ENCODE measurements at places on chromosomes 16 and 17.
A peak's percentile ranks its signal among the peaks of the same experiment; 100 is the strongest.

- peak; percentile 74 for DNase-seq
Observed at GRCh38 chr17:76337413-76337777, 16.3 kb downstream of the PRPSAP1 start.

GRCh38 chr16:689175-689897 is 862 bp downstream of the WDR24 start:
- DNase-seq: no peak

- no peak for DNase-seq
Observed at GRCh38 chr17:5446786-5447185, 7.8 kb upstream of the C1QBP start.

DNA sequence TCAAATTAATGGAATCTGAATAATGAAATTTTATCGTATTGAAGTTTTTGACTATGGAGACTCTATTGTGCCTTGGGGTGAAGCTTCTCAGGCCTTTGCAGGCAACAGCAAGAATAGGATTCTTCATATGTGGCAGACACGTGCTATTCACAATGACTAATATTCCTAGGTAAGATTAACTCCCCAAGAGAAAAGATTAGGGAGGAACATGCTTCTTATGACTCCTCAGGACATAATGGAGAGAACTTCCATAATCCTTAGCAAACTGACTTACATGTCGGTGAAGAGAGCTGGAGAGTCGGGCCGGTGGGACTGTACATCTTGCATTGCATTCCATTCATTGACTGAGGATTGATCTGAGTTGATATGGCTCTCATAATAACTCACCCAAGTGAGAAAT is 48.9 kb upstream of the CORO6 start:
- DNase-seq: no peak

- DNase-seq: no peak
Observed at GRCh38 chr16:56636616-56637413, 1.7 kb upstream of the MT1A start.

- DNase-seq: no peak
Observed at GRCh38 chr17:36728030-36728991, 126.9 kb downstream of the MRM1 start.

- DNase-seq: no peak
Observed at GRCh38 chr16:56815721-56816120, 49.3 kb upstream of the SLC12A3 start.

DNA sequence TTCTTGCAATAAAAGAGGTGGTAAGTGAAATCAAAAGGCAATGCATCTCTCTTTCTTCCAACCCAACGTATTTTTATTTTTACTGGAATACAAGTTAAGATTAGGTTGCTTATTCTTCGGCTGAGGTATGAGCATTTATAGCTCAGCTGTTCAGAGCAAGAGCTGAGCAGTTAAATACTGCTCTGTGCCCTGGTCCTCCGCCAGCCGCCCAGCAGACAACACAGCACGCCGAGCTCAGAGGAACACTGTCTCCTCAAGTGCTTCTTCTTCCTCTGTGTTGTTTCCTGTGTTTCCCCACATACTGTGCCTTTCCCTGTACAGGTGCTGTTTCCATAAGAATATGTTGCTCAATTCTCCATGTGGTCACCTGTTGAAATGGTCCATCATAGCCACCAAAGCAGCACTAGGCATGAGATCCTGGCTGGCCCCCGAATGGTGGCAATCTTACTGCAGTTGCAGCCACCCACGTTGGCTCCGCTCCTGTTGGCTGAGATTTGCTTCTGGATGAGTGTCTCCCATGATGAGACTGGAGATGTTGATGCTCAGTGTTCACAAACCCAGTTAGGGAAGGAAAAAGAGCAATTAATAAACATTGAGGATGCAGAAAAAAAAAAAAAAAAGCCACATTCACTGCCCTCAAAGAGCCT is 515.3 kb downstream of the GRIN2A start:
- no peak for DNase-seq

DNA sequence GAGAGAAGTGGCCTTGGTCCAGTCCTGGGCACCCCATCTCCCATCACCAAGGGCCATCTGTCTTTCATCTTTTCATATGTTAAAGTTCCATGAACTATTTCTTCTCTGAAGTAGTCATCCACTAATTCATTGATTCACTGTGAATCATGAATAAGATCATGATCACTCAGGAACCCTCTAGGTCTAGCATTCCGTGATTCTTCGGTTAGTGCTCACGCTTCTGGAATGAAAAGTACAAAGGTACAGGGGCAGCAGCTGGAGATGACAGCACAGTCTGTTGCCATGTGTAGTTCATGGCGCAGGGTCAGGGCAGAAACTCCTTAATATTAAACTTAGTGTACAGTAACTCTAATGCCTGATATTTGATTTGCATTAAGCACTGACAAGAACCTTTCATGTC is 127.1 kb downstream of the CDH13 start:
- peak; percentile 46 for DNase-seq

GRCh38 chr17:48505788-48506187 is 25.0 kb downstream of the HOXB1 start:
- DNase-seq: peak; percentile 94

- no peak for DNase-seq
Observed at GRCh38 chr17:78567991-78568390, 9.2 kb downstream of the DNAH17 start.

DNA sequence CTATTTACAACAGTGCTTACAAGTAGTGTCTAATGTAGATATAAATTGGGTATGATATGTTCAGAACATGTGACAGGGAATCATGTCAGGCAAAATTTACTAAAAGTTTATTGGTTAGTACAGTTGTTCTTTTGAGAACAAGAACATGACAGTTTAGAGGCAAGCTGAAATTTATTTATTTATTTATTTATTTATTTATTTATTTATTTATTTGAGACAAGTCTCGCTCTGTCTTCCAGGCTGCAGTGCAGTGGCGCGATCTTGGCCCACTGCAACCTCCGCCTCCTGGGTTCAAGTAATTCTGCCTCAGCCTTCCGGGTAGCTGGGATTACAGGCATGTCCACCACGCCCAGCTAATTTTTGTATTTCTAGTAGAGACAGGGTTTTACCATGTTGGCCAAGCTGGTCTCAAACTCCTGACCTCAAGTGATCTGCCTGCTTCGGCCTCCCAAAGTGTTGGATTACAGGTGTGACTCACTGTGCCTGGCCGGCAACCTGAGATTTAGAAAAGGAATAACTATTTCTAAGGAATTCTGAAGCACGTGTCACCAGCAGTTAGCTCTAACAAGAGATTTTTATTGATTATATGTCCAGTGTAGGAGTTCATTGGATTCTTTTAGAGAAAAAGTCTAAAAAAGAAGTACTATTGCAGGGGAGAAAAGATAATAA is 24.9 kb downstream of the MRTFB start:
- no peak for DNase-seq

GRCh38 chr16:19940195-19940594 is 55.5 kb upstream of the GPRC5B start:
- DNase-seq: no peak

GRCh38 chr17:16935241-16935663 is 36.7 kb downstream of the TNFRSF13B start:
- no peak for DNase-seq

GRCh38 chr16:15913046-15913698 is 24.8 kb upstream of the CEP20 start:
- DNase-seq: no peak

DNA sequence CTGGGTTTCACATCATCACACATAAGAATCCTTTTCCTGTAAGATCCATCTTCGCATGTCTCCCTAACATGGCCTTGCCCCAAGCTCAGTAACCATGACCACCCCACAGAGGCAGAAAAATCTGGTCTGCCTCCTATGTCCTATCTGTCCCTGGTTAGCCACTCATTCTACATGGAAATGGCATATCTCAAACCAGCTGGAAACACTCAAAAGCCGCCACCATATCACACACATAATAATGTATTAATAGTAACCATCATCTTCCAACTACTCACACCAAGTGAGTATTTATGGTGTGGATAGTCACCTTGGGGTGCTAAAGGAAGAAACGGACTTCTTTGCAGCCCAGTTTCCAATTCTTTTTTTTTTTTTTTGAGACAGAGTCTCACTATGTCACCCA is 11.4 kb downstream of the FAM117A start:
- no peak for DNase-seq

GRCh38 chr16:70294385-70295025 is 4.5 kb upstream of the DDX19B start:
- DNase-seq: no peak

DNA sequence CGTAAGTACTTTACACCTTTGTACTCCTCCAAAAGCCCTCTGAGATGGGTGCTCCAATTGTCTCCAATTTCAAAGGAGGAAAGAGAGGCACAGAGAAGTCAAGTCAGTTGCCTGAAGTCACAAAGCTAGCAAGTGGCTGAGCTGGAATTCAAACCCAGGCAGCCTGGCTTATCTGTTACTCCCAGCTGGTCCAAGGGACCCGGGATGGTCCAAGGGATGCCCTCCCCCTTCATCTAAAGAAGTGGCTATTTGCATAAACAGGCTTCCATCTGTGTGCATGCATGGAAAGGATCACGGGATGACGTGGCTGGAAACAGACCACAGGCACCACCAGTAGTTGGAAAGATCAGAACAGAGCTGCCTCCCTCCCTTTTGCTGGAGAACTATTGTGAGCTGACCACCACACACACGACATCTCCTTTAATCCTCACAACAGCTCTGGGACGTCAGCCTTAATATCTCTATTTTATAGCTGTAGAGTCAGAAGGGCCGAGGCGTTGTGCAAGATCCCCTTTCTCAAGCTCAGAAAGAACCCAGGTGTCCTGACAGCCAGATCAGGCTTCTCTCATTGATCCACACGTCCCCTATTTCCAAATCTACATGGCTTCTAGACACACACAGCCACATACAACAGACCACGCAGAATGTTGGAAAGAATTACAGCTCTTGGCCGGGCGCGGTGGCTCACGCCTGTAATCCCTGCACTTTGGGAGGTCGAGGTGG is 10.9 kb upstream of the COL1A1 start:
- DNase-seq: peak; percentile 92

DNA sequence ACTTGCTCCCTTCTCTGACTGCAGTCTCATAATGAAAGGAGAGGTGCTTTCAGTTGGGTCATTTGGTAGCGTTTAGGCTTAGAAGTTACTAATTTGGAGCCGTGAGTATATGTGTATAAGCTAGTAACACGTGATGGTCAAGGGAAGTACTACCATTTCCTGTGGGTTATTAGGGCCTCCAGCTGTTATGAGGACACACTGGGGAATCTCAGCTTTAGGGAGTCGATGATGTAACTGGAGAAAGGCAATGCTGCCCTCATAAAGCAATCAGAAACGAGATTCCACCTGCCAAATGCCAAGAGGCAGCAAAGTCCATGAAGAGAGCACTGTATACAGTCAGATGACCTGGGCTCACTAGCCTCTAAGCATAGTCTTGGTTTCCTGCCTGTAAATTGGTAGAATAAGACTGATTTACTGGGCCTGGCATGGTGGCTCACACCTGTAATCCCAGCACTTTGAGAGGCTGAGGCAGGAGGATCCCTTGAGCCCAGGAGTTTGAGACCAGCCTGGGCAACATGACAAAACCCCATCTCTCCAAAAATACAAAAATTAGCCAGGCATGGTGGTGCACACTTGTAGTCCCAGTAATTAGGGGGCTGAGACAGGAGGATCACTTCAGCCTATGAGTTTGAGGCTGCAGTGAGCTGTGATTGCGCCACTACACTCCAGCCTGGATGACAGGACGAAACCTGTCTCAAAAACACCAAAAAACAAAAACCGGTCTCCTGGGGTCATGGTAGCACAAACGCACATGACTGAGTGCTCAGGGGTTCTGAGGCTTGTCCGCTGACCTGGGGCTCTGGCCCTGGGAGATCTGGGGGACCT is 53.0 kb downstream of the SF3B3 start:
- peak; percentile 84 for DNase-seq

DNA sequence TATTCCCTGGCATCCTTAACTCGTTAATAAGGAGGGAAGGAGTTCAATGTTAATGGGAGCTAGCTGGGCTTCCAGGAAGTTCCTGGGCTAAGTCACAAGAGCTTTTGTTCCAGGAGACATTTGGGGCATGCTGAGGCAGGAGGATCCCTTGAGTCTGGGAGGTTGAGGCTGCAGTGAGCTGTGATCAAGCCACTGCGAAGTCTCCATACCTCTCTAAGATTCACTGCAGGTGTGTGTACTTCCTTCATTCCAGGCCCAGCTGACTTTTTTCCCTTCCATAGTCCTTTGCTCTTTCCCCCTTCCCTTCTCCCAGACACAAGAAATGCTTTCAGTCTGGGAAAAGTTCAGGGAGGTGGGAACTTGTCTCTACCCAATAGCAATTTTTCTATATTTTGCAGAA is 489.8 kb downstream of the NPIPA7 start:
- DNase-seq: no peak

- DNase-seq: no peak
Observed at GRCh38 chr16:17362946-17363345, 107.8 kb downstream of the XYLT1 start.

DNA sequence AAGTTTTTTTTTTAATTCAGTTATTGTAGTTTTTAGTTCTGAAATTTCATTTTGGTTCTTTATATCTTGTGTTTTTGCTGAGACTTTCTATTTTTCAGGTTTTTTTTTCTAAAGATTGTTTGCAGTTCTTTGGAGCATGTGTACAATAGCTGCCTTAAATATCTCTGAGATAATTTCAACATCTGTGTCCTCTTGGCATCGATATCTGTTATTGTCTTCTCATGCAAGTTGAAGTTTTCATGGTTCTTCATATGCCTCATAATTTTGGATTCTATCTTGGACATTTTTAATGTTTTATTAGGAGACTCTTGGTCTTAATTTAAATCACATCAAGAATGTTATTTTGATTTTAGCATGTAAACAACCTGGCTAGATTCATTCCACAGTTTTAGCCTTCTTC is 22.8 kb downstream of the COX11 start:
- DNase-seq: peak; percentile 54

GRCh38 chr17:81221842-81222619 is 734 bp downstream of the CEP131 start:
- DNase-seq: no peak

DNA sequence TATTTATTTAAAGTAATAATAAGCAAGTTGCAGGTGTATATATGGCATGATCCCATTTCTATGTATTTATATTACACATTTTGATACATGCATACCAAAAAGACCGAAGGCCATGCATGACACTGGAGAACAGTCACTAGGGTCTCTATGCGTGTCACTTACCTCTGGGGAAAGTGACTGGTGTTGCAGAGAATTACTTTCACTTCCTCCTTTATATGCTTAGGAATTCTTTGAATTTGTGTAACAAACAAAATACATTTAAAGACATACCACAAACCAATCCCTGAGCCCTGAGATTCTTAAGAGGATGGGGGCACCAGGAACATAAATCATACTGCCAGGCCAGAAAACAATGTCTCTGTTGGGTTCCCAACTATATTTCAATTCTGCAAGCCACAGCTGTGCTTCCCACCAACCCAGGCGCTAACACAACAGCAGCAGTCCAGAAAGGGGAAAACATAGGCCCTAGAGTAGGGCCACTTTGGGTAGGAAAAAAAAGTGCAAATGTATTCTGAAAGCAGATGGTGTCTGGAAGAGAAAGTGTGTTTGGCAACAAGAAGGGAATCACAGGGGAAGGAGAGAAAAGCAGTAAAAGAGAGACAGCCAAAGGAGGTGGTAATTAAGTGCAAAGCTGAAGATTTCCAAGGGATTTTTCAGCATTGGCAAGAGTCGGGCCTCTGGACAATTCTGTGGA is 24.5 kb upstream of the HYDIN start:
- no peak for DNase-seq

- DNase-seq: peak; percentile 9
Observed at GRCh38 chr17:9199571-9200551, 178.6 kb downstream of the NTN1 start.

GRCh38 chr16:88049561-88050545 is 98.6 kb downstream of the BANP start:
- DNase-seq: no peak

- DNase-seq: no peak
Observed at GRCh38 chr17:50839591-50840310, 4.4 kb downstream of the WFIKKN2 start.

Measured in AG10803 (cell line).